ENCODE measurements at places on chromosomes 5 and 9.
A peak's percentile ranks its signal among the peaks of the same experiment; 100 is the strongest.

DNA sequence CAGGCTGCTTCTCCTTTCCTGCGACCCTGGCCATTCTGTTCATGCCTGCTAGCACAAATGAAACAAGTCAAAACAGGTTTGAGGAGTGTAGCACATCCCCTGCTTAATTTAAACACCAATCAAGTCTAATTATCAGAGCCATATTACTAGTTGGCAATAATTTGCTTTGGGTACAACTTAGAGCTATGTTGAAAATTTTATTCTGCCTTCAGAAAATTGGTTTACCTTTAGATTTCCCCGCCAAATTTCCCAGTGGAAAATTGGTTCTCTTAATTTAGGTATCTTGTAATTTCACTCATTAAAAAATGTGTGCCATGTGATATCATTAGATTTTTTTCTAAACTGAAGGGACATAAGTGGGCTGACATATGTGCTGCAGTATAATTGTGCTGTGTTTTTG, 265.8 kb downstream of the MAST4 start:
- no peak for DNase-seq

DNA sequence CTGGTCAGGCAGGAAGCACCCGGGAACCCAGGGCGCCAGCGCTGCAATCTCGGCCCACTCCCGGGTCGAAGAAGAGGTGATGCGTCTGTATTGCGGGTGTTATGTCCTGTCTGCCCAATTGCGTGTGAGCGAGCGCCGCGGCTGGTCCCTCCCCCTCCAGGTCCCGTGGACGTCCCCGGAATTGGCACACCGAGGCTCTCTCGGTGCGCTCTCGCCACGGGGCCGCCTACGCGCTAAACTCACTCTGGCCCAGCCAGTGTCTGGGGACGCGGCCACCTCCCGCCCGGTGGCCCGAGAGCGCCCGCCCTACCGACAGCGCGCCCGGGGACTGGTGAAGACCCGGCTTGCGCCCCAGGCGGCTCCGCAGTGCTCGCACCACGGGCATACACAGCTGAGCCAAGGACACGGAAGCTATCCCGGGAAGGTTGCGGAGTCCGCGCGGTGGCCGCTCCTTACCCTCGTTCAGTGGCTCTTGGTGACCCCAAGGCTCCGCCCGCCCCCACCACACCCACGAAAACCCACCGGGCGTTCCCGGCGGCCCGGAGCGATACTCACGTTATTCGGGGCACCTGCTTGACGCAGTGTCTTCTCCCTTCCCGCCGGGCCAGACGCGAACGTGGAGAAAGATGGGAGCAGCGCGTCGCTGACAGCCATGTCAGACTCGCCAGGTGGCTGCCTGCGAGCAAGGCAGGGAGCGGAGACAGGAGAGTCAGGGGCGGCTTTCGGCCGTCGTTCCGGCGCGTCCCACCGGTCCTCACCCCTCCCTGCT, 1.0 kb downstream of the KLF4 start:
- DNase-seq: no peak

DNA sequence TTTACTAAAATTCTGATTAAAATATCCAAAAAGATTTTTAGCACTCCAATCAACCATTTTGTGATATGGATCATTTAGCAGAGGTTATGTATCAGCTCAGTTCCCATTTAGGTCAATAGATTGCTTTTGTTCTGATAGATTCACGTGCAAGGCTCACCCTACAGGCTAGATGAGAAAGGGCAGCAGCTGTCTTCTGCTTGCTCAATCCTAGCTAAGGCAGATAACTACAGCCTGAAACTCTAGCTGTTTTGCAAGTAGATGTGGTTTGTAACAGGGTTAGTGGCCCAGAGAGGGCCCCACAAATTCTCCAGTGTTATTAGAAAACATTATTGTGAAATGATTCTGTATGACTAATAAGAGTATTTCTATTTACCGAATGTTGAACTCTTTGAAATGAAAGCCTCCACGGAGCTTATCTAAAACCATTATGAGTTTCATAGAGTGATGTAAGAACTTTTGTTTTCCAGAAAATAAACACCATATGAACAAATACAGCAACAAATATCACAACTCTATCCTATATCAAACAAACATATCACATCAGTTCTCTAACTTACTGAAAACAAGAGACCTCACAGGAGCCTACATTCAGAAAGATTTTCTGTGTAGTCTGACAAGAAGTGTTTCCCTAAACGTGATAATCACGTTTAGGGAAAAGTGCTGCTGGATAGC, 841.9 kb upstream of the ACO1 start:
- DNase-seq: peak; percentile 95

DNA sequence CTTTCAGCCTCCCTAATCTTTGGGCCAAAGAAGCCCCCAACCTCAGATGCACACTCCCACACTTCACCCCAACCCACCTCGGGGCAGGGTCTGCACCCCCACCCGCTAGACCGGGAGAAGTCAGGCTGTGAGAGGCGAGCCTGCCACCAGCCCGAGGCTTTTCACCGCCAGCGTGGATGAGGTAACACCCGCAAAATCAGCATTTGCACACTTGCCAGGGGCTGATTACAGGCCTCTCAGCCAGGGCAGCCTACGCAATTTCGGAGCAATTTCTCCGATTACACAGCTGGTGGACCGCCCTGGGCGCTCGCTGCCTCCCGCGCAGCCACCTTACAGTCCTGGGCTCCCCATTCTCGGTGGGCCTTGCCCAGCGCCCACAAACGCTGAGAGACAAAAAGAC, 68.5 kb downstream of the FOXD1 start:
- no peak for DNase-seq

DNA sequence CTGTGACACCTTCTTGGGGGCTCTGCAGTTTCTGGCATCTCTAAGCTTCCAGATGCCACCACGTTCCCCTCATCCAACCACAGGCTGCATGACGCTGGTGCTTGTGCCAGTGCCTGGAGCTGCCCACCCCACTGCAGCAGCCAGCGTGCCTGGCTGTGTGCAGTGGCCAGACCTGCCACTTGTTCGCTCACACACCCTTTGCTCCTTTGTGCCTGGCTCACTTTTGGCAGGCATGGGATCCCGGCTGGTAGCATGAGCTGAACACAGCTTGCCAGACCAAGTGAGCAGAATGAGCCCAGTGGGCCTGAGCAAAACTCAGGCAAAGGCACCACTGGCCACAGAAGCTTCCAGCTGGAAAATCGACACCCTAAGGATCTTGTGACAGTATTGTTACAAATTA, 562.9 kb upstream of the ACO1 start:
- no peak for DNase-seq

- DNase-seq: no peak
Measured at GRCh38 chr9:138100711-138101350, 223.2 kb downstream of the CACNA1B start.

GRCh38 chr9:106738109-106738508, 124.9 kb upstream of the ZNF462 start:
- no peak for DNase-seq

GRCh38 chr5:104344809-104345208, 782.2 kb upstream of the NUDT12 start:
- DNase-seq: peak; percentile 91

DNA sequence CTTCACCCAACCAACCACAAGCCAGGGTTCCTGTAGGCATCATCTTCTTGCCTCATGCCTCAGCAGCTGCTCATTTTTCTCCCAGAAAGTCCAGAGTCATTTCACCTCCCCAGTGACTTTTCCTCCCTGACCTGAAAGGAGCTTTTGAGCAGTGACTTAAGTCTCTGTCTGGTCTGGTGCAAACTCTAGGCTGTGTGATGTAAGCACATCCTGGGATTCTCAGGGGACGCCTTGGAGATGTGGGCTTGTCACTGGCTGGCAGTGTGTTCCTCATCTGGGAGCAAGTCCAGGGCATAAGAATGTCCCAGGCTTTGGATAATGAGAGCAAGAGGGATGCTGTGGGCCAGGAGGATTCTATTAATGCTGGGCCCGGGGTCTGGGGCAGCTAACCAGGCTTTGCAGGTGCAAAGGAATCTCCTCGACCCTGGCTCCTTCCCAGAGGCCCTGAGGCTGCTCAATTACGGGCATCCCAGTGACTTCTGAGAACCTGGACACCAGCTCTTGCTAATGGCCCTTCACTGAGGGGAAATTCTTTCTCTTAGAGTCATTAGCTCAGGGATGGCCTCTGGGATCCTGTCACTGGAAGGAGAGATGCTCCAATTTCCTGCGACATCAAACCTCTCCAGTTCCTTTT, 211.0 kb upstream of the PANK3 start:
- no peak for DNase-seq

DNA sequence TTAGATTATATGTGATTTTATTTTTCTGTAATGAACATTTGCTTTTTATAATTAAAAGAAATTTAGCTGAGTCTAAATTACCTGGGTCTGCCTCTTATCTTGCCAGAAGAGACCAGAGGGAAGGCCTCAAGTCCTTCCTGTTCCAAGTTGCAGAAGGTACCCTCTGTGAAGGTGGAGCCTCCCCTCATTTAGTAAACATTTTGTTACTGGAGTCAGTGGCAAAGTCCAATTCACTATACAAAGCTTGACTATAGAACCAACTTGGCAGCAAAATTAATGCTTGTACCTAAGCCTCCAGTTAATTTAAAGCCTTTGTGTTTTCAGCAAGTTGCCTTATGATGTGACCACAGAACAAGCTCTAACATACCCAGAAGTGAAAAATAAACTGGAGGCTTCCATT, 42.8 kb upstream of the F2R start:
- DNase-seq: no peak

DNA sequence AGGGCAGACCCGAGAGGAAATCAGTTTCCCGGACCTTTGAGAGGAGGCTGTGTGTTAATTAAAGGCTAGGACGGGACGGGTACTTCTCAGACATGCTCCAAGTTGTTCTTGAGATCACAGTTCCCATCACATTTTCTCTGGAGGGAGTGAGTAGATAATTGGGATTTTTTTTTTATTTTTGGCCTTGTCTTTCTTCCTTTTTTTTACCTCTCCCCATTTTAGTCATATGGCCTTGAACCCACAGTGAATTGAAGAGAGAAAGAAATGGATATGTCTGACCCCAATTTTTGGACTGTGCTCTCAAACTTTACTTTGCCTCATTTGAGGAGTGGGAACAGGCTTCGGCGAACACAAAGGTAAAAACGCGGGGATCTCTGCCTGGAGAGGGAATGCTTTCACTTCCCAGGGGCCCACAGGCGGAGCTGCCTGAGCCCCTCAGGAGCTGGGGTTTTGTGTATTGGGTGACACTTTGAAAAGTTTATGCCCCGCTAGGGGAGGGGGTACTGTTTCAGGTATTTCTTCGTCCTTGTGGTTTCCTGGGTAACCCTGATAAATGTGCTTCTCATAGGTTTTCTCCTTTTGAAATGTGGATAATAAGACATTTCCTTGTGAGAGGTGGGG, 191.8 kb downstream of the CD180 start:
- no peak for DNase-seq

GRCh38 chr9:112842555-112842954, 48.1 kb downstream of the SLC46A2 start:
- no peak for DNase-seq

DNA sequence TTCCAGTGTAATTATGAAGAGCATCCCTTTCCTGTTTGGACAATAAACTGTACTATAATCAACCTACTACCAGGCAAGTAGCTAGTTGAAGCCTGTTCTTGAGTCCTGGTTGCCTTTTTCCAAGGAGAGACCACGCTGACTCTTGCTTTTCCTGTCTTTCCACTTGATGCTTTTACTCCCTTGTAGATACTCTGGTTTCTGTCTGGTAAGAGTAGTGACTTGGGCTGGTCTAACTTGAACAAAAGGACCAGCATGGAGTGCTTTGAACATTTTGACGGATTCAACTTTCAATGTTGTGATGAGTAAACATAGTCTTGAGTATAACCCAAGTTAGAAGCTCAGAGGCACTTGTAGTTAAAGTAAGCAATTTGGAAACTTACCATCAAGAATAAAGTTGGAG, 464.3 kb downstream of the GADD45G start:
- DNase-seq: no peak

GRCh38 chr9:32665101-32665500, 29.6 kb upstream of the TAF1L start:
- peak; percentile 9 for DNase-seq

Data from LHCN-M2 (cell line).